Karpas-422 (cell line): ENCODE measurements at places on chromosomes 13 and 19. TPM values are rescaled to one million over a fixed set of nuclear protein-coding genes. Genes with fewer than 3 reads are reported as not detected.

GRCh38 chr19:35350591-35350990 lies 2.9 kb downstream of the FFAR1 start:
- peak; percentile 47 for DNase-seq
- no peak overlapping the region for H3K4me3 ChIP-seq
- H3K36me3 ChIP-seq, result no peaks in the 10 kb centered on the region; the same call in 1 of the 2 replicates
- no peaks in the 10 kb centered on the region for H3K27me3 ChIP-seq
- peaks cover 64% of the 10 kb centered on the region for H3K4me1 ChIP-seq

GRCh38 chr13:72181661-72182060 lies 314.7 kb upstream of the DACH1 start:
- H3K36me3 ChIP-seq, result no peaks in the 10 kb centered on the region
- H3K4me3 ChIP-seq, result no peak overlapping the region
- no peaks in the 10 kb centered on the region for H3K27me3 ChIP-seq
- H3K4me1 ChIP-seq, result no peaks in the 10 kb centered on the region
- no peak overlapping the region for H3K27ac ChIP-seq

NDUFA3 gene
- total RNA-seq, result 79.5 and 105 TPM in 2 replicates

PRSS57 gene
- total RNA-seq, result not detected in 2 replicates

ZNF222 gene
- 1.6 and 1.7 TPM in 2 replicates for total RNA-seq

HCN2 gene
- total RNA-seq, result not detected in 2 replicates

DNA sequence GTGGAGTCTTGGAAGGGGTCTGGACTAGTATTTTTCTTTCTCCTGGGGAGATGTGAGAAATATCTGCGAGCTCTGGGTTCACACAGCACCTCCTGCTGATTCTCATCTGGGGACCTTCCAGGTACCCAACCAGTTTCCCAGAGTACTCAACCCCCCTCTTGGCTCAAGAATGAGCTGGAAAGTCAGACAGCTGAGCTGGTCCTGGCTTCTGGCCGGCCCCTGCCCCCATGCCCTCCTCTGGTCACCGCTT lies 2.2 kb upstream of the PDE4A start:
- H3K4me1 ChIP-seq, result peaks cover 30% of the 10 kb centered on the region
- no peak overlapping the region for H3K27ac ChIP-seq
- DNase-seq, result no peak
- no peaks in the 10 kb centered on the region for H3K36me3 ChIP-seq
- H3K4me3 ChIP-seq, result no peak overlapping the region

- peaks cover 4% of the 10 kb centered on the region; the same call in 1 of the 2 replicates for H3K27me3 ChIP-seq
- H3K27ac ChIP-seq, result no peak overlapping the region
- H3K36me3 ChIP-seq, result no peaks in the 10 kb centered on the region
- H3K4me1 ChIP-seq, result no peaks in the 10 kb centered on the region
Observed at GRCh38 chr19:43966079-43966694, 15.2 kb downstream of the ZNF221 start.

SIAH3 gene
- not detected in 2 replicates for total RNA-seq

DNA sequence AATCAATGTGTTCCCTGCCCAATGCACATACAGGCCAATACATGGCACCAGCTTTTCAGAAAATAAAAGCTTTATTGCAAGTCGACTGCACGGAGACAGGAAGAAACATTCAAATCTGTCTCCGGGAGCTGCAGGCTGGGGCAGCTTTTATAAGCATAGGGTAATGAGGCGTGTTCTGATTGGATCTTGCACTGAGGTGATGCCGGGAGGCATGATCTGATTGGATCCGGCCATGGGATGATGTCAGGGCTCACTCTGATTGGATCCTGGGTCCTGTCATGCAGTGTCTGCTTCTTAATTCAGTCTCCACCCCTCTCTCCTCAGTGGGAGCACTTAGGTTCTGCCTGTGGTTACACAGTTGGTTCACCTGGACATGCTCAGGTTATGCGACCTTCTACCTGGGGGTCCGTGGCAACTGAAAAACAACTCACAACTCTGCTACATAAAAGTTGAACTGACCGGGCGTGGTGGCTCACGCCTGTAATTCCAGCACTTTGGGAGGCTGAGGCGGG lies 11.8 kb upstream of the FBN3 start:
- DNase-seq, result peak; percentile 91
- no peaks in the 10 kb centered on the region for H3K36me3 ChIP-seq
- peak overlapping the region; percentile 17; the same call in 1 of the 2 replicates for H3K4me3 ChIP-seq
- H3K27ac ChIP-seq, result peak overlapping the region; percentile 79
- H3K4me1 ChIP-seq, result peaks cover 10% of the 10 kb centered on the region
- H3K27me3 ChIP-seq, result no peaks in the 10 kb centered on the region

FGF14 gene
- not detected in 2 replicates for total RNA-seq

DNA sequence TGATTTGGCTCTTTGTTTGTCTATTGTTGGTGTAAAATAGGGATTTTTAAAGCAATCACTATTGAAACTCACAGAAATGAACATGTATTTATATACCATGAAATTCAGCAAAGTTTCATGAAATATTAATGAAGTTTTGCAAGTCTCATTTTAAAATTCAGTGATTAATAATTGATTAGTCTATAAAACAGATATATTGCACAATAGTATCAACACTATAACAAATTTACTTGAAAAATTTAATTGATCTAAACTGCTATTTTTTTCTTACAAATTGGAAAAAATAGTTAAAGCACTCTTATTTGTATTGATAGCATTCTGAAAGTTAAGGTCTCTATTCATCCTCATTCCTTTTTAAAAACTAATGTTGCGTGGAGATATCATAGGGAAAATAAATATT lies 121.0 kb upstream of the PCDH9 start:
- DNase-seq, result no peak
- H3K27me3 ChIP-seq, result no peaks in the 10 kb centered on the region
- no peaks in the 10 kb centered on the region for H3K36me3 ChIP-seq
- no peak overlapping the region for H3K27ac ChIP-seq
- no peak overlapping the region for H3K4me3 ChIP-seq

GRCh38 chr13:48567515-48568369 lies 34.9 kb upstream of the RCBTB2 start:
- no peak for DNase-seq
- H3K27ac ChIP-seq, result no peak overlapping the region
- H3K27me3 ChIP-seq, result no peaks in the 10 kb centered on the region
- H3K4me1 ChIP-seq, result peaks cover 48% of the 10 kb centered on the region

RAB3A gene
- total RNA-seq, result 2.5 and 6.2 TPM in 2 replicates

DNA sequence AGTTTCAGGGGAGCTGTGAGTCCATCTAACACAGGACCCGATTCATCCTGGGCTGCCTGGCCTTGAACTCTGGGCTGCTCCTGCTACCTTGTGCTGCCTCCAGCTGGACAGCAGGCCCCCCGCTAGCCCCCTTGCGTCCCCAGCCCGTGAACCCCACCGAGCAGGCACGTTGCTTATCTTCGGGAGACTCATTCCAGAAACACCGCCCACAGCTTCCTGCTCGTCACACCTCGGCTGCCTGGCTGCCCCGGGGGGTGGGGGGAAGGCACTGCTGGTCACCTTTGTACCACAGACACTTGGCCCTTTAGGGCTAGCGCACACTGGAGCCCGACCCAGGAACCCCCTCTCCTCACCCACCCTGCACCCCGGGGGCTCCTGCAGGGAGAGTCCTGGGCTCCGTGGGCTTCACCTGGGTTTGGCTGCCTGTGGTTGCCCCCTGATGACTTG lies 48.1 kb downstream of the CRTC1 start:
- no peak overlapping the region for H3K27ac ChIP-seq
- H3K4me3 ChIP-seq, result no peak overlapping the region

DNA sequence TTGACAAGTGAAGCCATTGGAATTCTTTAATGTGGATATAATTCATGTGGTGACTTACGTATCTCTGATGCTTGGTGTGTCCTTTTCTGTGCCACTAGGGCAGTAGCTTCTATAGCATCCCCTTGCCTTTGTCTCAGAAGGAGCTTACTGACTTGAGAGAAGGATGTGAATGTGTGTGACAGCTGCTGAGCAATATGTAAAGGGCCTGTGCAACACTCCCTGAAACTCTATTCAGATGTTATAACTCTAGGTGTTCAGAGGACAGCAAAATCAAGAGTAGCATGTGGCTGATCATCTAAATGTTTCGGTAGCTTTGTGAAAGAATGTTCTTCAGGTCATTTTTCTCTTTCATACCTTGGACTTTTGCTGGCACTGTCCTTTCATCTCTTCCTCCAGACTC lies 189.5 kb downstream of the LMO7 start:
- DNase-seq, result no peak
- H3K27ac ChIP-seq, result no peak overlapping the region
- H3K27me3 ChIP-seq, result no peaks in the 10 kb centered on the region
- no peaks in the 10 kb centered on the region for H3K36me3 ChIP-seq
- no peak overlapping the region for H3K4me3 ChIP-seq
- H3K4me1 ChIP-seq, result no peaks in the 10 kb centered on the region

KCNC3 gene
- total RNA-seq, result 10.8 and 18.1 TPM in 2 replicates

GRCh38 chr19:46372901-46373490 lies 26.1 kb downstream of the PPP5C start:
- DNase-seq, result no peak
- H3K27ac ChIP-seq, result no peak overlapping the region
- no peaks in the 10 kb centered on the region for H3K27me3 ChIP-seq

DNA sequence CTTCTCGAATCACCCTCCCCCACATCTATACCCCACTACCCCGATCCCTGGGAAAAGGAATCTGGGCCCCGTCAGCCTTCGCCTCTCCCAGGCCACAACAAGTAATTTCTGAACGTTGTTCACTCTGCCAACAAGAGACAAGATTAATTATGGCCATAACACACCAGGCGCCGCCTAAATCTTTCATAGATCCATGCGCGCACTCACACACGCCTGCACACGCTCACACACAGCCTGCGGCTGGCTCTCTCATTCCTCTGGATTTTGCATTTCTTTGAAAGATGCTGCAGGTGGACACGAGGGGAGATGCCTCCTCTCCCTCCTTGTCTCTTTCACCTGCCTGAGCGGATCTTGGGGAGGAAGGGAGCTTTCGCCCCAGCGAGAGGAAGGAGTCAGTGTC lies 17.1 kb downstream of the ZNRF4 start:
- H3K36me3 ChIP-seq, result no peaks in the 10 kb centered on the region
- H3K4me3 ChIP-seq, result no peak overlapping the region
- no peaks in the 10 kb centered on the region for H3K27me3 ChIP-seq
- H3K4me1 ChIP-seq, result no peaks in the 10 kb centered on the region
- no peak overlapping the region for H3K27ac ChIP-seq

ACER1 gene
- not detected in 2 replicates for total RNA-seq

TNFSF13B gene
- total RNA-seq, result 1.1 and 1.3 TPM in 2 replicates

GRCh38 chr19:46373491-46374359 lies 26.8 kb downstream of the PPP5C start:
- no peaks in the 10 kb centered on the region for H3K4me1 ChIP-seq
- no peak overlapping the region for H3K4me3 ChIP-seq
- H3K36me3 ChIP-seq, result peaks cover 23% of the 10 kb centered on the region
- no peaks in the 10 kb centered on the region for H3K27me3 ChIP-seq
- DNase-seq, result no peak

DNA sequence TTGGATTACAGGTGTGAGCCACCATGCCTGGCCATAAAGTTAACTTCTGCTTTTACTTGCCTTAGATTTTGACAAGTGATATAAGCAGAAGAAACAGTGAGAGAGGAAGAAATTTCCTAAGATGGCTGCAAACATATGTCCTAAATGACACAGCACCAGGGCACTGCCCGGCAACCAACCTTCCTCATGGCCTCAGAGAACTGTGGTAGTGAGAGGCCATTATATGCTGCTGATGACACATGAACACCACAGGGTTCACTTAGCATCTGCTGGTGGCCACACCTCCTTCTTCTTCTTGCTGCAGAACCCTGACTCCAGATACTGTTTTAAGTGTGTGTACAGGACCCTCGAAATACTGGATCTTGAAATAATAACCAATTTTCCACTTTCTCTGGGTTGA lies 88.2 kb downstream of the KCTD12 start:
- no peaks in the 10 kb centered on the region for H3K27me3 ChIP-seq
- H3K4me1 ChIP-seq, result no peaks in the 10 kb centered on the region
- H3K27ac ChIP-seq, result no peak overlapping the region
- H3K4me3 ChIP-seq, result no peak overlapping the region

LIN37 gene
- total RNA-seq, result 5.9 and 12.4 TPM in 2 replicates

DNA sequence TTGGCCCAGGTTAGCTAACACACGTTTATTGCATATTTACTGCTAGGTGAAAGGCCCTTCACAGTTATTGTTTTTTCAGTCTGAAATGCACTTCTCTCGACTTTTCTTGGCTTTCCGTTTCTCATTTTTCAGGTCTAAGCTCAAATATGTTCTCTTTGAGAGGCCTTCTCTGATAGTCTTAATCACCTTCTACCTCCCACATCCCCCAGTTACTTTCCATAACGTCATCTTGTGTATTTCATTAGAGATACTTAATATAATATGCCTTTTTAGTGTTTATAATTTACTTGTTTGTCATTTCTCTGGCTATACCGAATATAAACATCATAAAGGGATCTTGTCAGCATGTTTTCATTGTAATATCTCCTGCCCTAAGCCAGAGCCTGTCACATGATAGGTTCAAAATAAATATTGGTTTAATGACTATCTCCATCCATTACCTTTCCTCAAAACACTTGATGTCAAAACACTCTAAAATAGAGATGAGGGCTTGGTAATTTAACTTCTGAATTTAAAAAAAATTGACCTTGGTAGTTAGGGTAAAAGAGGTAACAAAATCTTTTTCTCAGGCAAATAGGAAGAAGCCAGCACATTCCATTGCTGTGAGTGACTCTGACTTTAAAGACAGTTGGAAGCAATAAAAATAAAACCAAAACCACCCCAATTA lies 168.6 kb upstream of the RFC3 start:
- no peak overlapping the region for H3K27ac ChIP-seq
- DNase-seq, result no peak

DNA sequence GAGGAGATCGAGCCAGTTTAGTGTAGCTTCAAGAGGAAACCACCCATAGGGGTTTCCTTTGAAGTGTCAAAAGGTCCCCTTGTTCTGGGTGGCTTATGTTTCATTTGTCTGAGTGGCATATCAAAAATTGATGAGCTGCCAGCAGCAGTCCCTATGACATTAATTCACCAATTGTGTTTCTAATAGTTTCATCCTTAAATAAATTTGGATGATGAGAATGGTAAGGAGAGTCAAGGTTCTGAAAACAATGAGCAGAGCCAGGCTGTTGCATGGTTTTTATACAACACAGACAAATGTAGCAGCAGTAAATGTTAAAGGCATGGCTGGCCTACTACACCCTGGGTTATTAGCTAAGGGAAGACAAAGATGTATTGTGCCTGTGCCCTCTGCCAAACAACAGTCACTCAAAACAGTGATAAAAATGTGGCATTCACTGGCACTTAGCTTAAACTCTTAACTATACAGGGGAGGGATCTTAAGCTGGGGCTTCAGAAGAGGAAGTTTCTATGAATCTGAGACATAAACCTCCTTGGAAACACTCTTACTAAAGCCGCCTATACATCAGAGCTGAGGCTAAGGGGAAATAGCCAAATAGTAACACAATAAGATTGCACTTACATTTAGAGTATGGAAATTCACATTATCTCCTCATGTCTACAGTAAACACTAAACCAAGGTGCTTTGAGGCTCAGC lies 200.5 kb downstream of the POU4F1 start:
- no peaks in the 10 kb centered on the region for H3K4me1 ChIP-seq
- H3K36me3 ChIP-seq, result no peaks in the 10 kb centered on the region
- no peak overlapping the region for H3K4me3 ChIP-seq
- no peak for DNase-seq
- H3K27me3 ChIP-seq, result no peaks in the 10 kb centered on the region
